ENCODE measurements at places on chromosomes 13 and 19. TPM values are rescaled to one million over a fixed set of nuclear protein-coding genes. Genes with fewer than 3 reads are reported as not detected.

The FUT6 gene
- not detected for total RNA-seq

The NUDT19 gene
- total RNA-seq = 29.4 TPM

The HRC gene
- total RNA-seq = not detected

The RUBCNL gene
- total RNA-seq = 0.37 TPM

GRCh38 chr13:76750126-76750525 is 136.1 kb downstream of the KCTD12 start:
- H3K27ac ChIP-seq = no peak overlapping the region
- H3K4me3 ChIP-seq = no peak overlapping the region
- no peaks in the 10 kb centered on the region for H3K4me1 ChIP-seq
- H3K36me3 ChIP-seq = no peaks in the 10 kb centered on the region
- no peaks in the 10 kb centered on the region for H3K27me3 ChIP-seq
- DNase-seq = no peak

DNA sequence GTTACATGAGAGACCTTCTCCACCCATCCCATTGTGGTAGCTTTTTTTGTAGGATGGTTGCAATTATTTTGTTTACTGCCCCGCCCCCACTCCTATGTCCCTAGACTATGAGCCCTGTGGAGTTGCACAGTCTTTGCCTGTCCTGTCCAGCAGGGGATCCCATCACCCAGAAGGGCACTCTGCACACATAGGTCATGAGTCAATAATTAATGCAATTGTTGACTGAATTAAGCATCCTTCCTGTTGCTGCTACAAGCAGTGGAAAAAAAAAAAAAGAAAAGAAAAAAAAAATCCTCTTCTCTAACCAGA is 14.2 kb downstream of the C19orf81 start:
- DNase-seq = no peak
- H3K4me3 ChIP-seq = no peak overlapping the region
- peaks cover 1% of the 10 kb centered on the region for H3K4me1 ChIP-seq
- H3K27me3 ChIP-seq = no peaks in the 10 kb centered on the region
- no peak overlapping the region for H3K27ac ChIP-seq

DNA sequence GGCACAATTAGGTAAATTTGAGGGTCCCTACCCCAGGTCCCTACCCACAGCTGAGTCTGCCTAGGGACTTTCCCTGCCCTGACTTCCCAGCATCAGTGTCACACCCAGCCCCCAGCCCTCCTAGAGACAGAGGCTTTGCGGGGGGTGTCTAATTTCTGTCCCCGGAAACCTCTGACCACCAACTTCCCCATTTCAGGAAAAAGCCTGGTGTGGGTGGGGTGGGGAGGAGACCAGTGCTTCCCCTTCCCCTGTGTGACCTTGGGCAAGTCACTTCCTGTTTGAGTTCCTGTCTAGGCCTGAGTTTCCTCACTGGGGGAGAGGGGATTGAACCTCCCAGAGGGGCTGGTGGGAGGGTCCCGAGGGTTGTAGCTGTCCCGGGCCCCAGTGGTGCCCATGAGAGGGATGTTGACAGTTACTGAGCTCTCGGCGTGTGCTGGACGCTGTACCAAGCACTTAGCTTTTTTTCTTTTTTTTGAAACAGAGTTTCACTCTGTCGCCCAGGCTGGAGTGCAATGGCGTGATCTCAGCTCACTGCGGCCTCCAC is 7.9 kb downstream of the VASP start:
- no peak overlapping the region for H3K4me3 ChIP-seq
- H3K4me1 ChIP-seq = peaks cover 13% of the 10 kb centered on the region
- peak overlapping the region; percentile 16 for H3K27ac ChIP-seq
- H3K27me3 ChIP-seq = no peaks in the 10 kb centered on the region
- no peak for DNase-seq

DNA sequence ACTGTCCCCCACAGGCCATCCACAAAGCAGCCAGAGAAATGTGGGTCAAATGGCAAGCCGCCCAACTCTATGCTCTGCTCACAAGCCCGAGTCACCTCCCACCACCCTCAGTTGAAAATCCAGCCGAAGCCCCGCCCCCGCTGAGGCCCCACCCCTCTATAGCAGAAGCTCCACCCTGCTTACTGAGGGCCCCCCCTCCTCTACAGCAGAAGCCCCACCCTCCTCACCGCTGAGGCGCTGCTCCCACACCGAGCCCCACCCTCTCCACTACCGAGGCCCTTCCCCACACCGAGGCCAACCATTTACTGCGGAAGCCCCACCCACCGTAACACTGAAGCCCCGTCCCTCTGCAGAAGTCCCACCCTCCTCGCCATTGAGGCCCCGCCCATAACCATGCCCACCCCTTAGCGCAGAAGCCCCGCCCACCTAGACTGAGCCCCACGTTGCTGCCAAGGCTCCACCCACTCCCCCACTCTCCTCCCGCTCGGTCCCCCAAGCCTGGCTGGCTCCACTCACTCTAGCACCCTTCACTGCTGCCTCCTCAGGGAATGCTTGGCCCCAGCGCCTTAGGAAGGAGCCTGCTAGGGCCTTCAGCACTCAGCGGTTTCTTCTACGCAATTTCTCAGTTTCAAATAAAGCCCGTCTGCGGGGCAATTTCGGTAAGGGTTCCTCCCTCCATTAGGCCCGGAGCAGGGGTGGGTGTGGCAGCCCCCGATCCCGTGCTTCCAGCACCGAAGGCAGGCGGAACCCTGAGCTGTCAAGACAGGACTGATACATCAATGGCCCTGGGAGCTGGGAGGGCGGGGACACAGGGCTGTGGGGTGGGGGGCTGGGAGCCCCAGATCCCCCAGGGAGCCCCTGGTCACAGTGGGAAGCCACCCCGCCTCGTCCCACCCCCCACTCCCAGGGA is 9.0 kb upstream of the MYDGF start:
- no peak for DNase-seq
- no peaks in the 10 kb centered on the region for H3K4me1 ChIP-seq
- H3K36me3 ChIP-seq = peaks cover 53% of the 10 kb centered on the region
- no peak overlapping the region for H3K4me3 ChIP-seq
- H3K27me3 ChIP-seq = no peaks in the 10 kb centered on the region

DNA sequence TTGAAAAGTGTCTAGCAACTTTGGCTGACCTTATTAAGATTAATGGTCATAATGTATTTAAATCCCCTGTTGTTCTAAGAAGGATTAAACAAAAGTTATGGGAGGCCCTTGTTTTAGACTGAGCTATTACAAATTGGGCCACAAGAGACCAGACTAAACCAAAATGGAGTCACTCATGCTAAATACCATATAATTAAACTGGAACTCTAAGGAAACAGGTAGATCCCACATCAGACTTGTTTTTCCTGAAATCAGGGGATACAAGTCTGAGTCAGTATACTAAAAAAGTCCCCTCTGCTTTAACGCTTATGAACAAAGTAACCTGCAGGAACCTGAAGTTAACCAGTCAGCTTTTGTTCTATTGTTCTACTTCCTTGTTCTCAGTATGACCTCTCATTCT is 305.9 kb upstream of the SGCG start:
- no peaks in the 10 kb centered on the region for H3K36me3 ChIP-seq
- no peak overlapping the region for H3K27ac ChIP-seq
- no peaks in the 10 kb centered on the region for H3K4me1 ChIP-seq
- no peak overlapping the region for H3K4me3 ChIP-seq

GRCh38 chr13:98014766-98015165 is 61.3 kb downstream of the IPO5 start:
- H3K27ac ChIP-seq = peak overlapping the region; percentile 5
- H3K4me3 ChIP-seq = no peak overlapping the region
- H3K27me3 ChIP-seq = no peaks in the 10 kb centered on the region
- H3K4me1 ChIP-seq = peaks cover 7% of the 10 kb centered on the region
- DNase-seq = peak; percentile 43

DNA sequence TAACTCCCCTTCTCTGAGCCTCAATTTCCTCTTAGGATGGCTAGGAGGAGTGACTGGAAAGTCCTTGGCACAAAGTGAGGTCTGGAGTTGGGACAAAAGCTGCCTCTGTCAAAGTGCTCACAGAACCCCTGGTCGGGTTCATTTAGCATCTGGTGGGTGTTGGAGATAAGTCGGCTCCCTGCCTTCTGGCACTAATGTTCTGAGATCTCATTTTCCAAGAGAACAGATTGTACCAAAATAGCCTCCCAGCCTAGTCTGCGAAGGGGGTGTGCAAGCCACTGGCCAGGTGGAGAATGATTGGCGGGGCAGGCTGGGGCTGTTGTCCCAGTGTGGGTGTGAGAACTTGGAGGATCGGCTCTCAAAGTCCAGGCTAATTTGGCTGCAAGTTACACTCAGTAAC is 20.7 kb upstream of the NWD1 start:
- H3K4me1 ChIP-seq = peaks cover 10% of the 10 kb centered on the region
- no peak overlapping the region for H3K4me3 ChIP-seq
- H3K36me3 ChIP-seq = no peaks in the 10 kb centered on the region
- no peaks in the 10 kb centered on the region for H3K27me3 ChIP-seq

DNA sequence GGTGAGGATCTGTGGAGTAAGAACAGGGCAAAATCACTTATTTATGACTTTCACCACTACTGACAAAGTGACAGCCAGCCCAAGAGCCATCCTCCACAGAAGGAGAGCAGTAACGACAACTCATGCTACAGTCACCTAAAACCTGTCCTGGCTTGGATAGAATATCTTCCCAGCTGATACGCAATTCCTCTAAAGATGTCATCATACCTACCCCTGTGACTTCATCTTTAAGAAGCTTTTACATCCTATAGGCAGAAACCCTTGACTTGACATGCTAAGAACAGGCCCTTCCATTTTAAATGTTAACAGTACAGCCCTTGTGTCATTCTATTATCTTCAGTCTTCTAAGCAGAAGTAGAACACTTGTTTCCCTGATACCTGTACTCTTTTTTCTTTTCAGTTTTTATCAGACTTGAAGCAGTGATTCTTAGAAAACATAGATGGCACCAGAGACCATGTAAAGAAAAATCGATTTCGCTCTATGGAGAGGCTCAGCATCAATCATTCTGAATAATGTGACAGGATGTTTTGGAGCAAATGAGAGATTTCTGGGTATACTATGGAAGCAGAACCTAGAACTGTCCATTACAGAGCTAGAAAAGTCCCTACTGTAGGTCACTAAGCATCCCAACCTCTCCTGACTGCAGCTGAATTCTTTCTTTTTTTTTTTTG is 20.1 kb downstream of the STOML3 start:
- no peaks in the 10 kb centered on the region for H3K27me3 ChIP-seq
- H3K36me3 ChIP-seq = no peaks in the 10 kb centered on the region
- no peak overlapping the region for H3K27ac ChIP-seq
- no peak overlapping the region for H3K4me3 ChIP-seq

DNA sequence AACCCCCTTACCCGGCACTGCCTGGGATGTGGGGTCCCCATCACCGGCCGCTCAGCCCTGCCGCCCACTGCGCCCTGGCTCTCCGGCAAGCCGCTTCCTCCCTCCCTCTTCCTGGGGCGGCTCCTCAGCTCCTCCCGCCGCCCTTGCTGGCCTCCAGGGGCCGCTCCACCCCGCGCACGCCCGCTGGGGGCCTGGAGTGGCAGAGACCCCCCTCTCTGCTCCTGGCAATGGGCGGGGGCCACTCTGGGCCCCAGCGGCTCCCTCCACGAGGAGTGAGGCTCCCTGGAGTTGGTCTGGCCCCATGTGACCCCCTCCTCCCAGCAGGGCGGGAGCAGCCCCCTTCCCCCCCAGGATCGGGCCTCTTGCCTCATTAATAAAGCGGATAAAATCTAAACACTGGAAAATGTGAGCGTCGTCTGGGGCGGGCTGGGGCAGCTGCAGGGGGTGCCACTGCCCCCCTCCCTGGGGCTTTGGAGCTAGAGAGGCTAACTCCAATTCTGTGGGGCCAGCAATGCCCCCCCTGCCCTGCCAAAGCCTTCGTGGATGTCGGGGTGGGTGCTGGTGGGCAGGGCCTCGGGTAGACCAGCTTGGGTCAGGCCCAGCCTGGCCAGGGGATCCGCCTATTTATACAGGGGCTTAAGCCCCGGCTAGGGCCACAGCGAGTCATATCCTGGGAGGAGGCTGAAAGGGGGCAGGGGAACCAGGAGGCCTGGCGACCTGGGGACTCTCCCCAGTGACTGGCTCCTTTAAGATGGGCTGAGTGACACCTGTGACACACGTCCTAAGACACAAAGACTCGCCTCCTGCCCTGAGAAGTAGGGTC is at the start of gene PTGER1:
PTGER1 (minus strand) TSS at position 104 of the 823 bp plus-strand sequence. CDS start 1,034 bp downstream, outside the sequence.
- peaks cover 14% of the 10 kb centered on the region for H3K4me1 ChIP-seq
- H3K27me3 ChIP-seq = no peaks in the 10 kb centered on the region
- H3K27ac ChIP-seq = no peak within 1 kb of the TSS
- peaks cover 41% of the 10 kb centered on the region for H3K36me3 ChIP-seq

GRCh38 chr13:106096661-106097092 is 438.8 kb downstream of the EFNB2 start:
- peaks cover 49% of the 10 kb centered on the region for H3K4me1 ChIP-seq
- DNase-seq = peak; percentile 63
- H3K36me3 ChIP-seq = peaks cover 12% of the 10 kb centered on the region
- H3K27me3 ChIP-seq = no peaks in the 10 kb centered on the region
- H3K4me3 ChIP-seq = peak overlapping the region; percentile 14
- peak overlapping the region; percentile 84 for H3K27ac ChIP-seq

GRCh38 chr13:47671776-47672175 is 329.3 kb downstream of the SUCLA2 start:
- no peak overlapping the region for H3K4me3 ChIP-seq
- no peak for DNase-seq
- peaks cover 30% of the 10 kb centered on the region for H3K4me1 ChIP-seq
- no peak overlapping the region for H3K27ac ChIP-seq
- H3K36me3 ChIP-seq = no peaks in the 10 kb centered on the region

DNA sequence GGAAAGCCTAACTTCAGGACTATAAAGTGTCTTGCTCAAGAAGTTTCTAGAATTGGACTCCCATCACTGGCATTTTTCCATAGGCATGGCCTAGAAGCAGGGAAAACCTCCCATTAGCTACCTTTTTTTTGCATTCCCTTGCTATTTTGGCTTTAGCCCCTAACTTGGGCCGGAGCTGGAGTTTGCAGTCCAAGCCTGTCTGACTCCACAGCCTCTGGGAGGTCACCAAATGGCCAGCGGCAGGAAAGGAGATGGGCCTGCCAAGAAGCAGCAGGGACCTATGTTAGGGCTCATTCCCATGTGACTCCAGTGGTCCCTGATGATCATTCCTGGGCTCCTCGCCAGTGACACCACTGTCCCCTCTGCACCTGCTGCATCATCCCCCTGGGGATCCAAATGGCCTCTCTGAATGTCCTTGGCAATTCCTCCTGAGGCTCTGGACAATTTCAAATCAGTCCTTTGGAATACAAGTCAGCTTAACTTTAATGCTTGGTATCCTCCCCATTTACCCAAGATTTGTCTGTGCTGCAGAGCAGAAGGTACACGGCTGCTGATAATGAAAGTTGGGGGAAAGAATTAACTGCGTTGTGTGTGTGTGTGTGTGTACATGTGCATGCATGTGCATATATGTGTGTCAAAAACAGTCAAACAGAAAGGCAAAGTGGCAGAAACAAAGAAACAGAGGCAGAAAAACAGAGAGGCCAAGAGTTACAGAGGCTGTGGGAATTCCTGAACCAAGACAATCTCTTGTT is 69.8 kb upstream of the SERP2 start:
- no peak for DNase-seq

- no peaks in the 10 kb centered on the region for H3K27me3 ChIP-seq
- no peak for DNase-seq
- peaks cover 54% of the 10 kb centered on the region for H3K36me3 ChIP-seq
- peaks cover 9% of the 10 kb centered on the region for H3K4me1 ChIP-seq
Observed at GRCh38 chr19:57572415-57572947, 6.2 kb downstream of the ZNF416 start.
